ENCODE measurements at places on chromosomes 11 and 22.
A peak's percentile ranks its signal among the peaks of the same experiment; 100 is the strongest.

- DNase-seq = peak; percentile 22
These were observed 134.7 kb downstream of the ME3 start for GRCh38 chr11:86537541-86538222.

GRCh38 chr11:61034704-61035525 is 63.4 kb downstream of the CD6 start:
- DNase-seq = no peak

- DNase-seq = no peak
These were observed 75.1 kb upstream of the NUP50 start for GRCh38 chr22:45088576-45088975.

GRCh38 chr11:129992161-129992944 is 10.3 kb downstream of the PRDM10 start:
- DNase-seq = peak; percentile 18

DNA sequence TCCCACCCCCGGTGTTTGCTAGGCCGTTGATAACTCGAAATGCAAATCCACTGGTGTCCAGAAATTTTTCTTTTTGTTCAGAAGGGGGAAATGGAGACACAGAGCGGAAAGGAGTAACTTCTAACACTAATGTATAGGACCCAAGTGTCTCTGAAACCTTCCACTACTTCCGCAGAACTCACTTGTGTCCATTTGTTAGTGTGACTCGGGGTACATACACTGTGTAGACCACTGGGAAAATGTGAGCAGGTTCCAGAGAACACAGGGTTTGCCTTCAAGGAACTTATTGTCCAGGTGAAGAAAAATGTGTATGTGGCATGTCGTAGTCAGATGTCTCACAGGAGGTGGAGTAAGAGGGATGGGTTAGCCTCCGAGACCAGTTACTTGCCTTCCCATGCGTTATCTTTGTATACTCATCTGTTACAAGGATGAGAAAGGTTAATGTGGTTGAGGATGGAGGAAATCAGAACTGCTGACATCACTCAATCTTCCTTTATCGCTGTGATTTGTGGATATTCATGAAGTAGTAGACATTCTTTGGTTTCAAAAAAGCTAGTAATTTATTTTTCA is 857 bp downstream of the ARCN1 start:
- DNase-seq = peak; percentile 28

GRCh38 chr22:36413022-36413775 is 25.4 kb upstream of the MYH9 start:
- DNase-seq = no peak

- DNase-seq = no peak
These were observed 24.1 kb downstream of the MS4A10 start for GRCh38 chr11:60809249-60809648.

DNA sequence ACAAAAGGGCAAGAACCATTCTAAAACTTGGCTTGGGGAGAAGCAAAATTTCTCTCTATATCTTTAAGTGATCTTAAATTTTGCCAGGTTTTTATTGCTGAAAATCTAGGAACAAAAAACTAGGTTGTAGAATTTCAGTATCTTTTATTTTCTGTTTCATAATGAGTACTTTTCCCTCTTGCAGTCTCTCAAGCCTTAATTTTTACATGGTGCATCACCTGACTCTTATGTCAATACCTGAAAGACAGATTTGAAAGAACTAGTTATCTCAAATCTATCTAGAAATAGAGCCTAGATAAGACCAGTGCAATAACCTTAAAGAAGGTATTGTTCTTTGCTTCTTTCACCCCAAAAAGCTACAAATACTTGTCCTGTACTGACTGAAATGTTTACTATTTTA is 122.1 kb downstream of the TRIM44 start:
- no peak for DNase-seq

GRCh38 chr22:26887916-26888315 is 230.5 kb downstream of the MIAT start:
- no peak for DNase-seq

DNA sequence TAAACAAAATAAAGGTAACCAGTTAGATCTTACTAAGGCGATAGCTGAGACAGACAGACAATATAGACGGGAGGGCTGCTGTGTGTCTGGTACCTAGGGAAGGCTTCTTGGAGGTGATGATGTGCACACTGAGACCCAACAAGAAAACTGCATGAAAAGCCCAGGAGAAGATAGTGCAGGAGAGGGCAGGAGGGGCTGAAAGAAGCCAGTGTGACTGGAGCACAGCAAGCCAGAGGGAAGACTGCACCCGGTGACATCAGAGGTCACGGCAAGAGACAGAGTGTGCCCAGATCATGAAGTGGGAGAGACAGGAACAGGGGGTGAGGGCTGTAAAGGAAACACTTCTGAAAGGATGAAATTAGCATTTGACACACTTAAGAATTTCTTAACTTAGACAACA is 266.3 kb downstream of the BRD1 start:
- DNase-seq = no peak

- no peak for DNase-seq
These were observed 39.0 kb upstream of the KCNQ1OT1 start for GRCh38 chr11:2738551-2739431.
